ENCODE measurements at places on chromosomes 4 and X.

DNA sequence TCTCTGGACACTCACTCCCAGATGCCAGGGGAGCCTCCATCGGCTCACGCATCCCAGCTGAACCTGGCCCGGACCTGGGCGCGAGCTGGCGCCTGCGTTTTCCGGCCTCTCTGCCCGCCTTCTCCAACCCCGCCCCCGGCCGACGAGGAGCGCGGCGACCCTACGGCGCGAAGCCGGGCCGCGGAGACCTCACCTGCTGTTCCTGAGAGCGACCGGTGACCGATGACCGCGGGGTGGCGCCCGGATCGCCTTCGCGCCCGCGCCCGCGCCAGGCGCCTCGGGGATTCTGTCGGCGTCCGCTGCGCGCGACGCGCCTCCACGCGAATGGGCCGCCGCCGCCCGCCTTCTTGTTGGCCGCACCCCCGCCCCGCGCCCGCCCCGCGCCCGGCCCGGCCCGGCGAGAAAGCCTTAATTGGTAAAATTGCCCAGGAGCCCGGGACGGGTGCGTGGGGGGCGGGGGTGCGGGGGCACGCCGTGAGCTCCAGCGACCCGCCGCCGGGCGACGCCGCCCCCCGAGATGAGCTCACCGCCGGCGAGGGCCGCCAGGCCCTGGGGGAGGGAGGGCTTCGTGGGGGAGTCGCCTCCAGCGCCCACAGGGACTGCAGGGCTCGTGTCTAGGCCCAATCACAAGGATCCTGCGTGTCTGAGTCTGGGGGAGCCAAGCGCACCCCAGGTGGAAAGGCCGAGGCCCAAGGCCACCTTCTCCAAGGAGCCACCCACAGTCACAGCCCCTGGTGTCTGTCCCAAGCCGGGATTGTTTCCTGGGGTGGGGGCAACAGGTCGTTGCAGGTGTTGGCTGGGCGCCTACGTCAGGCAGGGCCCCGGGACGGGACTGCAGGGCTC, at the start of gene FLNA:
Gene FLNA, minus strand, starts transcription at position 322 of the 843 bp plus-strand sequence. CDS start 3,389 bp downstream, outside the sequence.
- DNase-seq = no peak

GRCh38 chrX:40090050-40090804, 7.5 kb downstream of the BCOR start:
- no peak for DNase-seq

GRCh38 chr4:123244137-123244536, 152.5 kb upstream of the SPRY1 start:
- peak; percentile 63 for DNase-seq

GRCh38 chrX:154654925-154655324, 1.5 kb upstream of the CTAG2 start:
- DNase-seq = no peak

GRCh38 chr4:5752376-5753184, 41.6 kb downstream of the EVC start:
- DNase-seq = peak; percentile 51

GRCh38 chr4:183098723-183099536, at the start of gene WWC2:
TSS of gene WWC2 (plus strand) at chr4:183099257. CDS start at chr4:183099492, 235 bp downstream.
- DNase-seq = peak; percentile 92

DNA sequence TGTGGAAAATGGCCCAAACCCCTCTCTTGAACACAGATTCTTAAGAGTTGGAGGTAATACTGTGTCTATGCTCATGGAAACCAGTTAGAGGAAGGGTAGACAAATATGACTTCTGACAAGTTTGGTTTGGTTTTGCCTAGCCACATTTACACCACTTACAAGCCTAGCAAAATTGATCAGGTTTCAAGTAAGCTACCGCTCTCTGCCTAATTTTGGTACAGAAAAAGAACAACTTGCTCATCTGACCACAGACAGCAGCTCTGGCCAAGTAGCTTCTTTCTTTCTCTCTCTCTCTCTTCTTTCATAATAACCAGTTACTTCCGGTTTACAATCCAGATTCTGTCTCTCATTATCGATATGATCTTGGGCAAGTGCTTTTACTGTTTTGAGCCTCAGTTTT, 260.0 kb downstream of the GLUD2 start:
- DNase-seq = peak; percentile 12

GRCh38 chrX:1558761-1559468, 21.9 kb upstream of the P2RY8 start:
- no peak for DNase-seq

DNA sequence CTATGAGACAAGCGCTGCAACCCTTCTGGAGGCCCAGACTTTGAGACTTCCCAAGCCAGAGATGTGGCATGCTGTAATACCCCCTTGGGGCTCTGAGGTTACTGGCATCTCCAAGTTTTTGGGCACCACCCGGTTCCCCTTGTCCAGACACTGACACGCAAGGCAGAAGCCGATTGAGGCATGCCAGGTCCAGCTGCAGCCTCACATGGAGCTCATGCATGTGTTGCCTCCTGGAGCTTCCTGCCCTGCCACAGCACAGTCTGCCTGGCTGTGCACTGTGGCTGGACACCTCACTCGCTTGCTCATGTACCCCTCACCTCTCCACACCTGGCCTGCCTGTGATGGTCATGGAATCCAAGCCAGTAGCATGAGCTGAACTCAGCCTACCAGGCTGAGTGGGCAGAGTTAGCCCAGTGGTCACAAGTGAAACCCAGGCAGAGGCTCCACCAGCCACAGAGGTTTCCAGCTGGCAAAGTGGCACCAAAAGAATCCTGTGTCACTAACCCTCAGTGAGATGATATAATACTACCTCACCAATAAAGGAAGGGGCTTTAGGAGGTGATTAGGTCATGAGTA, 789.2 kb upstream of the INTU start:
- no peak for DNase-seq

DNA sequence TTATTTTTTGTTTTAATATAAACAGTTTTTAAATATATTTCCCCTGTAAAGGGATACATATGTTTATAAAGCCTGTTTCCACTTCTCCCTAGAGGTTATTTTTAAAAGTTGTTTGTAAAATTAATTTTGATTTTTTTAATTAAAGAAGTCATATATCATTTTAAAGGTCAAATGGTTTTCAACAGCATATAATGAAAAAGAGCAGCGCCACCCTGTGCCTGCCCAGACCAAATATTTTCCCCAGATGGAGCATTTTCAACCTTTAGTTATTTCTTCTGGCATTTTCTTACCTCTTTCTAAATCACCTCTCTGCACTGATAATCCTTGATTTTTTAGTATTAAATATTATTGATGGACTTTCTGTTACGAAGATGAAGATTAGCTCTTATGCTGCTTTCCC, 21.0 kb downstream of the MSX1 start:
- peak; percentile 27 for DNase-seq

DNA sequence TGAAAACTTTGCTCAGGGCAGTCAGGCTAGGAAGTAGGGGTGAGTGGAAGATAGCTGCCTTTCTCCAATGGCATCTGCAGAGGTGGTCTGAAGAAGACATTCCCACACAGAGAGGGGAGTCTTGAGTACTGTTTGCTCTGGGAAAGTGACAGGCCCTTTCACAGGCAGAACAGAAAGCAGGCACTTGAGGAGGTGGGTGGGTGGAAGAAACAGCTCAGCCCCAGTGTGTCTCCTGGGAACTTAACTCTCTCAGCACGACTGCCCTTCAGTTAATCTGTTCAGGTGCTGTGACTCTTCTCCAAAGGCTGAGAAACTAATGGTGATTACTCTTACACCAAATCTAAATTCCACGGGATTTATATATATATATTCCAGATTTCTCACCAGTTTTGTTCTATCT, 28.3 kb downstream of the ENOPH1 start:
- DNase-seq = no peak

- DNase-seq = peak; percentile 40
These were observed 2.2 kb downstream of the SORCS2 start for GRCh38 chr4:7194251-7195140.

DNA sequence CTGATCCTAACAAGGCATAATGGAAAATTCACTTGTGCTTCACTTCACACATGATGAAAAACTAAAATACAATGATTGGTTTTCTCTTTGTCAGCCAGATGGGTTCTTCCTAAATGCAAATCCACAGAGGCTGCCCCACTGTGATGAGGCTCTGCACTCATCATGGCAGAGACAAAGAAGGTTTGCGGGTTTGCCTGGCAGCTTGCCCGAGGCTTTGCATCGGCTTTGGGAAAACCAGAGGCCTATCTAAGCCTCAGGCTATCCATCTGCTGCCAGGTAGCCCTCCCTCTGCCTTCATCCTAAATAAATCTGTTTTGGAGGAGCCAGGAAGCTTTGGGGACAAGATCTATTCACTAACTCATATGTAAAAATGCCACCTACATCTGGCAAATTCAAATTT, 244.2 kb downstream of the PACRGL start:
- no peak for DNase-seq

GRCh38 chr4:80360900-80361299, 25.4 kb downstream of the CFAP299 start:
- no peak for DNase-seq

DNA sequence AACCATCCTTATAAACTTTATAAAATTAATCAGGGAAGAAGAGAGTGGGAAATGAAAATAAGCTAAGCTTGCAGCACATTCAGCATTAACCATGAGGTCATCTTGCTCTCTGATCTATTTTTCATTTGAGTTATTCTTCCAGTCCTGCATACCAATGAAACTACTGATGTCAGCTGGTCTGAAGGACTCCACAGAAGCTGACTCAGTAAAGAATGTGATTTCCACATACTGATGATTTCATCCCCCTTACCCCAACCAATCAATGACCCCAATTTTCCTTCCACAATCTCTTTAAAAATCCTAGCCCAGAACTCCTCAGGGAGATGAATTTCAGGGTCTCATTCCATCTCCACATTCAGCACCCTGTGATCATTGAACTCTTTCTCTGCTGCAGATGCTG, 18.8 kb upstream of the DSPP start:
- DNase-seq = peak; percentile 97

- no peak for DNase-seq
These were observed 260.4 kb downstream of the SH2D1A start for GRCh38 chrX:124606724-124607123.

DNA sequence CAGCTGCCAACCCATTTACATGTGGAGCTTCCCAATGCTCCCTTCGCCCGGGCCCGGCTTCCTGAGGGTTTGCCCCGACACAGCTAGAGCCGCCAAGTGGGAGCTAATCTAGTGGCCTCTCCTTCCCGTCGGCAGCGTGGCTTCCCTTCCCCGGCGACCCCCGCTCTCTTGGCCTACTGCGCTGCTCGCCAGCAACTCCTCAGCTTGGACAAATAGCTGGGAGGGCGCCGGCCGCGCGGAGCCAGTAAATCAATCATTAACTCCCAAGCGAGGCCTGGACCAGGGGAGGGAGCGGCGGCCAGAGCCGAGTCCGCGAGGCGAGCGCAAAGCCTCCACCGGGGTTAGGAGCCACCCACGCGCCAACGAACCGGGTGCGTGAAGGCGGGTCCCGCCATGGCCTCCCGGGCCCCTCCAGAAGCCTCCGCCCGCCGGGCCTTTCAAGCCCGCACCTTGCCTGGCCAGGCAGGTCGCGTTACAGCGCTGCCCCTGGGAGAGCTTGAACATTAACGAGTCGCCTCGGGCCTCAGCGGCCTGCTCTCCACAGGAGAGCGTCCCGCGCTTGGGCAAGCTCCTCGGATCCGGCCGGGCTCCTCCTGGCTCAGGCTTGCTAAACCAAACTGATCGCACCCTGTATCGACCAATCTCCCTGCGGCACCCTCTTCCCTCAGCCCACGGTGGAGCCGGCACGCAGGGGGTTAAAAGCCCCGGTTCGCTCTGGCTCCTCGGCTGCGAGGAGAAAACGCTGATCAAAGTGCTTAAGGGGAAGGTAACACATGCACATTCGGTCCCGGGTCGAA, 10.6 kb upstream of the BCOR start:
- peak; percentile 30 for DNase-seq

DNA sequence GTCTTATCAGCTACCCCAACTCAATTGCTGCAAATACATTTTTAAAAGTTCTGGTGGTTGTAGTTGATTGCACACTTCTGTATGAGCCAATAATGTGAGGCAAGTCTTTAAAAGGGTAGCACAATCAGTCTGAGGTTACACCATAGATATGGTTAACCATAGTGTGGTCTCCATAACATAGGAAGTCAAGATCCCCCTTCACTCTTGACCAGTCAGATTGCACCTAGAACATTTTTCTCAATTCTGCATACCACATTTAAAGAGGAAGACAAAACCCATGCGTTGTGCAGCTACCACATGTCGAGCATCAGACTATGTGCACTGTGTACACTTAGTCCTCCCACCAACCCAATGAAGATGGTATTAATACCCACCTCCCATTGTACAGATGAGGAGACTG, 26.5 kb upstream of the CYBB start:
- DNase-seq = no peak

GRCh38 chr4:162510115-162510514, 346.3 kb upstream of the FSTL5 start:
- DNase-seq = no peak

- DNase-seq = no peak
These were observed 21.3 kb upstream of the ADRA2C start for GRCh38 chr4:3744901-3745300.

DNA sequence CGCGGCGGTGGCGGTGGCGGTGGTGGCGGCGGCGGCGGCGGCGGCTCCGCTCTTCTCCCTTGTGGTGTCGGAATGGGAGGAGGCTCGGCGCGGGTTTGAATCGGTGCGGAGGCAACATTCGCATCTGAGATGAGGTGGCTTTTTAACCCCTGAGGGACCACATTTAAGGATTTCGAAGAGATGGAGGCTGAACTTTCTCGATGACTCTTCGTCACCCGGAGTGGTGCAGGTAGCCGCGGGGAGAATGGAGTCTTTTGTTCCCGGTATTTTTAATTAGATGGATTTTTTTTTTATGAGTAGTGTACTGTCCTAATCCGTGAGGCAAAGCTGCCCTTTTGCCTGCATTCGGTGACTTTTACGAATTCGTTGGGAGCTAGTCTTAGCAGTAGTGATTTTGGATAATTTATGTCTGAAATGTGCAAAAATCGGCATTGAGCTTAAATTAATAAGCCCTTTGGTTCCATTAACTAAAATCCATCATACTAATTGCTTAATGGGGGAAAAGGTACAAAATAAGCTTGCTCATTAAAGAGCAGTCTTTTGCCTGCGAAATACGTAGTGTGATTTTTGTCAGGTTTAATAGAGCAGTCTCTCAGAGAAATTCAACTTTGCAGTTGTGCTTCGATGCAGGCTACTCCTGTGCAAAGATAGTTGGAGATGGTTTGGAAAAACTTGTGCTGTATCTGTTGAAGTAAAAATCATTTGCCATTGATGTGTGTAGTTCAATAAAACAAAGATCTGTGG, 206.2 kb downstream of the TENM3 start:
- peak; percentile 48 for DNase-seq

DNA sequence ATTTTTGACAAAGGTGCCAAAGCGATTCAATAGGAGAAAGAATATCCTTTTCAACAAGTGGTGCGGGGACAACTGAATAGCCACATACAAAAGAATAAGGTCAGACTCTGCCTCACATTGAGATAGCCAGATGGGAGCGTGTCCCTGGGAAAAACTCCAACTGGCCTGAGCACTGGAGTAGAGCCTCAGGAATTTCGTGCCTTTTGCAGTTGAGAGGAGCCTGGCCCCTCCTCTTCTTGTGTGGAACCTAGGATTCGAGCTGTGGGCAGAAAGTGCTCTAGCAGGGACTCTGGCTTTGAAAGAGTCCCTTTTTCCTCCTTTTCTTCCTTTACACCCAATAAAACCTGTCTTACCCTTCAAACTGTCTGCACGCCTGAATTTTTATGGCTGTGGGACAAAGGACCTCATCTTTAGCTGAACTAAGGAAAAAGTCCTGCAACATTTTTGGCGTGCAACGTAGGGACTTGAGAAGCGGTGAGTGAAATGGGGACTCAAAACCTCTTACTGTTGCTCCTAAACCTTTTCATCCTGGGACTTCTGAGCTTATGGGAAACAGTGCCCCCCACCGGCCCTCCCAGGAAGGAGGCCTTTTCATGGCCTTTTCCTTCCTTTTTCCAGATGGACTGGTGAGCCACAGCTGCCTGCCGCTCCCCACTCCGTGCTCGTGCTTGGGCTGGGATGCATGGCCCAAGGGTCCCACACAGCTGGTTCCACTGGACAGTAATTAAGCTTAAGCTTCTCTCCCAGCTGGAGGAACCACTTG, 68.6 kb downstream of the BMP15 start:
- DNase-seq = no peak

Data from choroid plexus epithelial cell (primary cell).